NCI-H748 treated with DMSO at 0.1 percent for 48 hours (cell line): ENCODE measurements at places on chromosomes 11 and 22.

DNA sequence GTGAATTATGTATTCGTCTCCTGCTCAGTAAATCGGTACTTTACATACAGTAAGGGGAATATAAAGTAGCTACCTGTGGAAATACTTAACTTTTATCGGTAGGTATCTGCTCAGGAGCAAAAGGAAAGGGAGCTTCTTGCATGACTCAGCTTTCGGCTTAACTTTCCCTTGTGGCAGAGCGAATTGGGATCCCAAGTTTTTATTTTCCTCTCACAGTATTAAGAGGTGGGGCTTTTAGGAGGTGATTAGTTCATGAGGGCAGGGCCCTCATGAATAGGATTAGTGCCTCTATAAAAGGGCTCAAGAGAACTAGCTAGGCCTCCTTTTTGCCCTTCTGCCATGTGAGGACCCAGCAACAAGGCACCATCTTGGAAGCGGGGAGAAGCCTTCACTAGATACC, 18.7 kb downstream of the RCN1 start:
- DNase-seq = no peak

DNA sequence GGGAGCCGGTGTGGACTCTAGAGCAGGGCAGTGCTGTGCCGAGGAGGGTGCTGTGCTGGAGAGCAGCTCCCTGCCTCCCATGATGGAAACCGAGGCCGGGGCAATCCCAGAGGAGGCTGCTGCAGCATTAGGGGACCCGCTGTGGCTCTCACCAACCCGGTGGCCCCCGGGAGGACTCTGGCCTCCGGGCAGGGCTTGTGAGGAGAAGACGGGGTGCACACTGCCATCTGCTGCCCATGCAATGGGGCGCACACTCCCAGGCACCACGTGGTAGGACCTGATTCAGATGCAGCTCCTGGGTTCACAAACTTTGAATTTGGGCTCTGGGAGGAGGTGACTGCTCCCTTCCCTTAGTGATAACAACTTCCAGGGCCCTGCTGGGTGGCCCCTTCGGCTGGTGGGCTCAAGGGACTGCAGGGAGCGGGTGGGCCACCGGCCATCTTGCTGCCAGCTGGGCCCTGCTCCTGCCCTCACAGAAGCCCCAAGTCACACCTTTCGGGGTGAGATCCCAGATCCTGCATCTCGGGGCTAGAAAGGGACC, 93.8 kb upstream of the FGF3 start:
- DNase-seq = no peak

- DNase-seq = no peak
Observed at GRCh38 chr11:130635937-130636630, 187.6 kb downstream of the ADAMTS15 start.

GRCh38 chr11:45107029-45107428, 39.4 kb upstream of the PRDM11 start:
- no peak for DNase-seq

DNA sequence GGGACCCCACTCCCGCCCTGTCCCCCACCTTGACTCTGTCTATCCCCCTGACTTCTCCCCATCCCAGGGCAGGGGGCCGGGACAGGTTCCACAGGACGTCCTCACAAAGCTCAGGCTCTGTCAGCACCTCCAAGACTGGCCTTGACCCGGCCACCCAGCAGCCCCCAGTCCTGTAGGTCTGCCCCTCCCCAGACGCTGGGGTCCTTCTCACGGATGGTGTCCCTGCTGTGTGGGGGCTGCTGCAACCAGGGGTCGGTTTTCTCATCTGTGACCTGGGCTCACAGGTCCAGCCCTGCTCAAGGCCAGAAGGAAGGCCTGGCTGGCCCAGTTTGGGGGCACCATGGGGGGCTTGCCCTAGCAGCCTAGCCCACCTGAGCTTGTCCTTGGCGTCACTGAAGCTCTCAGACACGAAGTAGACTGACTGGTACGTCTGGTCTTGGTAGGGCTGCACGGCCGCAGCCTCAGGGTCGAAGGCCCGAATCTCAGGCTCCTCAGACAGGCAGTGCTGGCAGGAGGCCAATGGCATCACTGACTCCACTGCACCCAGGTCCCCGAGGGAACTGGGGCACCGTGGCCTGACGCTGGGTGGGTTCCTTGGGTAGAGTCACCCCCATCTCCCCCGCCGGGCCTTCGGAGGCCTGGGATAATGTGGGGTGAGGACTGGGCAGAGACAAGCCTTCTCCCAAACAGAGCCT, 4.0 kb upstream of the INS start:
- DNase-seq = no peak

DNA sequence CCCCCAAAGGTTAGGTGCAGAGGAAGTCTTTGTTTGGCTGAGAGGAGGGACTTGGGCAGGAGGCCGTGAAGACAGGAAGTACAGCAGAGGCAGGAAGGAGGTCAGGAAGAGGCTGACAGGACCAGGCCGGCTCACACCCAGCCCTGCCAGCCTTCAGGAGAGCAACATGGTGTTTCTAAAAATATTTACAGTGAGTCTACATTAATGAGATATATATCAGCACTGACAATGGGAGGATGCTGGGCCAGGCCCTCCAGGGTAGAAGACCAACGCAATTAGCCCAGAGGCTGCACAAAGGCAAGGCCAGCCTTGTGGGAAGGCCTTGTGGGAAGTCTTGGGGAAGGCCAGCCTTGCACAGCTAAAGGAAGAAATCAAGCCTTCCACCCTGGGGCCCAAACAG, 7.9 kb upstream of the APLNR start:
- DNase-seq = no peak

DNA sequence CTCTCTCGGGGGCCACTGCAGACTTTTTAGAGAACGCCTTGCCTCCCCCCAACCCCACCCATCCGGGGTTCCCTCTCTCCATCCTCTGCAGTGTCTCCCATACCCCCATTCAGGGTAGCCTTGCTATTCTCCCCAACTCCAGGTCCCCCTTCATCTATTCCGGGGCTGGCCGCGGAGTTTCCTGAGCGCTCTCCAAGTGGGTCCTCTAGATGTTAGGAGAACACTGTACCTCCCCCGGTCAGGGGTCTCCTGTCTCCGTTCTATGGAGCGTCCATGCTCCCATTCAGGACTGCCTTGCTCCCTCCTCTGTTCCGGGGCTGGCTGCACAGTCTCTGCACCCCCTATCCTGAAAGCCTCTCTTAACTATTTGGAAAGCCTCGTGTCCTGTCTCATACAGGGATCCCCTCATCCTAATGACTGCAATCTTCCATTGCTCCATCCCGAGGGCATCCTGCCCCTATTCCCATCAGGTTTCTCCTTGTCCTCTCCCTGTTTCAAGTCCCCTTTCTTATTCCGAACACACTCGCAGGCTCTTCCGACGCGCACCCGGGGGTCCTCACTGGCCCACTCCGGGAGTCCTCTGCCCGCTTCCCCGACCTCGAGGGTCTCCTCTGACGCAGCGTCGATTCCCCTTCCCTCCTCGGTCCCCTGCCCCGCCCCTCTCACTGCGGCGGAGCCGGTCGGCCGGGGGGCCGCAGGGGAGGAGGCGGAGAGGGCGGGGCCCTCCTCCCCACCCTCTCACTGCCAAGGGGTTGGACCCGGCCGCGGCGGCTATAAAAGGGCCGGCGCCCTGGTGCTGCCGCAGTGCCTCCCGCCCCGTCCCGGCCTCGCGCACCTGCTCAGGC, at the start of gene NEFH:
Gene NEFH (plus strand): TSS at position 802 of the 845 bp plus-strand sequence. CDS start 45 bp downstream, outside the sequence.
- DNase-seq = peak; percentile 23

GRCh38 chr11:126592496-126593410, 237.3 kb downstream of the ST3GAL4 start:
- DNase-seq = peak; percentile 67

- DNase-seq = peak; percentile 70
Observed at GRCh38 chr11:18243783-18244362, 4.6 kb downstream of the SAA2 start.

GRCh38 chr11:75155570-75156422, 4.9 kb downstream of the SLCO2B1 start:
- no peak for DNase-seq

- DNase-seq = no peak
Observed at GRCh38 chr11:66317322-66317722, 478 bp upstream of the CD248 start.

DNA sequence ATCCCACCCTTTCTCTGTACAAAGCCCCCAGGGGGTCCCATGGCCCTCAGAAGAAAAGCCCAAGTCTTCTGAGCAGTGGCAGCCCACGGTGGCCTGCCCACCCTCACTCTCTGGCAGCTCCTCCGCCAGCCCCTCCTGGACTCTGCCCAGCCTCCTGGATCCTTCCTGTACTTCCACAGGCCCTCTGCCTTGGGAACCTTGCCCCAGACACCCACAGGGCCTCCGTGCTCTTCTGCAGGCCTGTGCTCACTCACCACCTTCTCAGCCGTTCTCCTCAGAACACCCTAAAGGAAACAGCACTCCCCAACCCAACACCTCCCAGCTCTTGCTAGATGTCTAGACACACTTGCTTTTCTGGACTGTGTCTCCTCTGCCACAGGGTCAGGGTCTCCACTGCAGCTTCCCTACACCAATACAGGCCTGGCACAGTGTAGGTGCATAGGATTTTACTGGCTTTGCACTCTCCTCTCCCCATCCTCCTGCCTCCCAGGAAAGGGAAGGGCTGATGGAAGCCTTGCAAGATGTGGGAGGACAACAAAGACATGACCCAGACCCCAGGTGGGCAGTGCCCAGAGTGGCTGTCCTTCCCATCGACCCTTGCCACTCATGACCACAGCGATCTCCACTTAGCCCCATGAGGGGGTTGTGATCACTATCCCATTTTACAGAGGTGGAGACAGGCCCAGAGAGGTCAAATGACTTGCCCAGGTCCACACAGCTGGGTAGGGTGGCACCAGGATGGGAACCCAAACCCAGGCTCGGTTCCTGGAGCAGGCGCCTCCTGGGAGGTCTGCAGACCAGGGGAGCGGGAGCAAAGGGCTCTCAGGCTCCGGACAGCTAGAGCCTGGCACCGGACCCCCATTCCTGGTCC, 2.0 kb downstream of the SCARF2 start:
- no peak for DNase-seq

DNA sequence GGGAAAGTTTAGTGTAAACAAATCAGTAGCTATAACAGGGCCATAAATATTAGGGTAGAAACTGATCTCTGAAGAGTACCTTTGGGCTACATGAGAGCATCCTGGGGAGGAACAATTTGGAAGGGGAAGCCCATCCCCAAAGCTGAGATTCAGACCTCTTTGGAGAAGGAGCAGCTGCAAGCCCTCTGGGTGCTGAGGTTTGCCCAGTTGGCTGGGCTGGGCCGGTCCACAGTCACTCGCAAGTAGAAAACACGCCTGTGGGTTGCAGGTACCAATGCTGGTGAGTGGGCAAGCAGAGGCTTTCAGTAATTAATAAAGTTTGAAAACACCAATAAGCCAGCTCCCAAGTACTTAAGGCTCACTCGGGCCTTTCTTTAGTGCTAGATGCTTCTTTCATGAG, 124.5 kb downstream of the ARHGAP8 start:
- DNase-seq = no peak

GRCh38 chr22:23514322-23515038, 65.6 kb downstream of the IGLL1 start:
- DNase-seq = no peak

GRCh38 chr11:63917692-63918506, 935 bp upstream of the RCOR2 start:
- peak; percentile 46 for DNase-seq

- peak; percentile 12 for DNase-seq
Observed at GRCh38 chr11:107916671-107917241, 11.5 kb upstream of the RAB39A start.

DNA sequence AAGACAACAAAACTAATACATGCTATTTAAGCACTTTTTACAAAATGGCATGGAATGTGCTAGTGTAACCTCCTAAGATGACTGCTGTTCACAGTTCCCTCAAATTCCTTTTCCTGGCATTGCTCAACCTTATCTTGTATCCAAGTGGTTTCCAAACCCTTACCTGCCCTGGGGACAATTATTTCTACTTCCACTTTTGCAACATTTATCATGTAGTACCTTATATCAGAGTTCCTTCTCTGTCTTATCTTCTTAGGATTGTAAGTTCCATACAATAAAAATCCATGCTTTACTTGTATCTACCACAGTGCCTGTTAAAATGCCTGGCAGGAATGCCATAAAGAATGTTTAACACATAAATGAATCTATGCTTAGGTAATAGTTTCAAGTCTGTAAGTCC, 109.2 kb upstream of the MTMR2 start:
- no peak for DNase-seq

DNA sequence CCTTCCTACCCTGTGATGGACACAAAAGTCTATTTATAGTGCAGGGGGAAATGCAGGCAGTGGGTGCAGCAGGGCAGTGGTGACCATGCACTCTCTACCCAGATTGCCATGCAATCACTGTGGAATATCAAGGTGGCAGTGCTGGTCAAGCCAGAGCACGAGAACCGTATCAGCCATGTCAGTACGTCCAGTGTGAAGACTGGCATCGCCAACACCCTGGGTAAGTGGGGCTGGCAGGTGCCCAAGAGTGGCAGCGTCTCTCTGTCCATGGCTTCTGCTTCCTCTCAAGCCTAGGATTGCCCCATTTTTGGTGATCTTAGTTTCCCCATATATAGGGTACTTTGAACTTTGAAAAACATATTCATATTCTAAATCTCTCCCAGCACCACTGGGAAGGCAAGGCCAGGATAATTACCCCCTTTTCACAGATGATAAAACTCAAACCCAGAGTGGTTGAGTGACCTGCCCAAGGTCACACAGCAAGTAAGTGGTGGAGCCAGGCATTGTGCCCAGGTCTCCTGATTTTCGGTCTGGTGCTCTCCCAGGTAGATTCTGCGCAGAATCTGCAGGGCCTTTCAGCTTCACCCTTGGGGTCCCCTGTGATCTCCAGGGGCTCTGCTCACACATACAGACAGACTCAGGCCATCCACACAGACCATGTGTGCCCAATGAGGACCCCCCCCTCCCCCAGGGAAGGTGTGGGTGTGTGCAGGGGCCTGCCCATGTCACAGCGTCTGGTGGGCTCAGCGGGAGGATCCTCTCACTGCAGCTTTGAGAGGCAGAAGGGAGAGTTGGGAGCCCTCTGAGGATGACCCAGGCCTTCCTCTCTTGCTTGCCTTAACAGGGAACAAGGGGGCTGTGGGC, 7.1 kb downstream of the INPPL1 start:
- DNase-seq = no peak

DNA sequence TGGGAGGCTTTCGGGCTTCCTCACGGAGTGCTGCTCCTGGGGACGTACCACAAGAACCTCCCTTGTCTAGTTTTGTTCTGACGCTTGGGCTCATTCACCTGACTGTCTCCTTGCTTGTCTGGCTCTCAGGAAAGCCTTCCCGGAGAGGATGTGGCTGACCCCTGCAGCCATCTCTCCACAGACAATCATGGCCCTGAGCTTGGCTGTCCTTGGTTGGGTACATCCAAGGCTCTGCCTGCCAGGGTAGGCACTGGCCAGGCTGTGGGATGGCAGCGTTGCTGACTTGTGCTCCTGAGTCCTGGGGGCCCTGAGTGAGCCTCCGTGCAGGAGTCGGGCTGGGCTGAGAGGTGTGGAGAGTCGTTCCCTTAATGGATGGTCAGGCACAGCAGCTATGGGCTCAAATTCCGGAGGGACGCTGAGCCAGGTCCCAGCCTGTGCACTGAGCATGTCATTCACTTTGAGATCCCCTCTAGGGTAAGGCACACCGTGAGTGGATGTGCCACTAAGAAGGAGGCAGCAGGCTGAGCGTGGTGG, 32.8 kb downstream of the BCR start:
- no peak for DNase-seq

- DNase-seq = no peak
Observed at GRCh38 chr22:31259798-31260473, 32.4 kb downstream of the PIK3IP1 start.

- no peak for DNase-seq
Observed at GRCh38 chr22:36252754-36253522, at the start of gene APOL1. Gene APOL1, plus strand, starts transcription at chr22:36253133. Its CDS starts 1,823 bp downstream, at chr22:36254956.

- DNase-seq = peak; percentile 71
Observed at GRCh38 chr11:73227571-73228211, 9.6 kb downstream of the P2RY2 start.
